ENCODE measurements at places on chromosomes 4 and X.

- DNase-seq, result no peak
These were observed 70.8 kb downstream of the GAB1 start for GRCh38 chr4:143407474-143407873.

DNA sequence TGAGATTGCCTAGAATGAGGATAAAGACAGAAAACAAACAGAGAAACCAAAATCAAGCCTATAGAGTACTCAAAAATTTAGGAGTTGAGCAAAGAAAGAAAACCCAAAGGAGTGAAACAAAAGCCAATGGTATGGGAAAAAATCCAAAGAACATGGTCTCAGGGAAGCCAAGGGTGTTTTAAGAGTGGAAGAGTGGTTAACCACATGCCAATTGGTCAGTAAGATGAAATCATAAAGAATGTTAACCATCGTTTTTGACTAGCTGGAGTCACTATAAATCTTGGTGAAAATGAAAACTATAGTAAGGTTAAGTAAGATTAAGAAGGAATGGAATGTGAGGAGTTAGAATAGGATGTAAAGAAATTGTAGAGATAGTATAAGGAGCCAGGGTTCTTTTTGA, 64.7 kb upstream of the RPL34 start:
- no peak for DNase-seq

- no peak for DNase-seq
These were observed 5.6 kb downstream of the CETN2 start for GRCh38 chrX:152824841-152825374.

DNA sequence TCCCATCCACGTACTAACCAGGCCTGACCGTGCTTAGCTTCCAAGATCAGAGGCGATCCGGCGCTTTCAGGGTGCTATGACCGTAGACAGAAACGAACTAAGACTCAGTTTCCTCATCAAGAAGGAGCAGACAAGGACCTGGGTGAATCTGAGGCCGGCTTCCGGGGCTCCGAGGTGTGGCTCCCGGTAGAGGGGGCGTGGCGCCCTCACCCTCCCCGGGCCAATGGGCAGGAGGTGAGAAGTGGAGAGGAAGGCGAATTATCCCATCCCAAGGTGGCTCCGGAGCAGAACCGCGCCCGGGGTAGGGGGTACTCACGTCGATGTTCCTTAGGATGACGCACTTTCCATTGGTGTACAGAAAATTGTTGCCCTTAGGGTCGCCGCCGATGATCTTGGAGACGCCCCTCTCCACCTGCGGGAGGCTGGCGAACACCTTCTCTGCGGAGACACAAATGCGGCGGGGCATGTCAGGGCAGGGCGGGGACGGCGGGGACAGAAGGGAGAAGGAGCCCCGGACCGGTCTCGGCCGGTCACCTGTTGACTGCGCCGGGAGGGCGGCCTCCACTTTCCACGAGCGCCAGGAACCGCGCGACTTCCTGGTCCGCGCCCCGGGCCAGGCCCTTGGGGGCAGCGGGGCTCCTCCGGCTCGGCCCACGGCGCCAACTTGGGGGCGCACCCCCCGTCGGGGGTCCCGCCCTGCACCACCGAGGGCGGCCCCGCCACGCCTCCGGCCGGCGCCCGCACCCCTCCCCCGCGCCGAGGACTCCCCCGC, 616 bp downstream of the WDR1 start:
- DNase-seq, result peak; percentile 28

GRCh38 chr4:84565951-84566350, 17.0 kb upstream of the CDS1 start:
- DNase-seq, result no peak

- peak; percentile 99 for DNase-seq
These were observed 869 bp upstream of the CAMK2D start for GRCh38 chr4:113762186-113763028.
